ENCODE measurements at places on chromosomes 2 and 18. TPM values are rescaled to one million over a fixed set of nuclear protein-coding genes. Genes with fewer than 3 reads are reported as not detected.

The WDR75 gene
- total RNA-seq = 36.6 TPM

The DPP10 gene
- total RNA-seq = not detected

The ZC3H15 gene
- 64.8 TPM for total RNA-seq

The CFAP210 gene
- not detected for total RNA-seq

The NLRC4 gene
- not detected for total RNA-seq

The ZNF804A gene
- 0.05 TPM for total RNA-seq

The NOP58 gene
- total RNA-seq = 56.9 TPM

The LRP1B gene
- not detected for total RNA-seq

The CBLN2 gene
- total RNA-seq = not detected

The LAMA1 gene
- 14.5 TPM for total RNA-seq

The TMEM169 gene
- total RNA-seq = 3.2 TPM
